ENCODE measurements at places on chromosomes 13 and 19. TPM values are rescaled to one million over a fixed set of nuclear protein-coding genes. Genes with fewer than 3 reads are reported as not detected.

ZNF99 gene
- not detected for polyA plus RNA-seq

MEIS3 gene
- not detected for polyA plus RNA-seq

IL12RB1 gene
- 14.9 TPM for polyA plus RNA-seq

FAM216B gene
- not detected for polyA plus RNA-seq

MED26 gene
- 9.2 TPM for polyA plus RNA-seq

ZNF382 gene
- polyA plus RNA-seq, result 0.57 TPM
